GM23338 (cell line): ENCODE measurements at places on chromosomes 16 and 17.

DNA sequence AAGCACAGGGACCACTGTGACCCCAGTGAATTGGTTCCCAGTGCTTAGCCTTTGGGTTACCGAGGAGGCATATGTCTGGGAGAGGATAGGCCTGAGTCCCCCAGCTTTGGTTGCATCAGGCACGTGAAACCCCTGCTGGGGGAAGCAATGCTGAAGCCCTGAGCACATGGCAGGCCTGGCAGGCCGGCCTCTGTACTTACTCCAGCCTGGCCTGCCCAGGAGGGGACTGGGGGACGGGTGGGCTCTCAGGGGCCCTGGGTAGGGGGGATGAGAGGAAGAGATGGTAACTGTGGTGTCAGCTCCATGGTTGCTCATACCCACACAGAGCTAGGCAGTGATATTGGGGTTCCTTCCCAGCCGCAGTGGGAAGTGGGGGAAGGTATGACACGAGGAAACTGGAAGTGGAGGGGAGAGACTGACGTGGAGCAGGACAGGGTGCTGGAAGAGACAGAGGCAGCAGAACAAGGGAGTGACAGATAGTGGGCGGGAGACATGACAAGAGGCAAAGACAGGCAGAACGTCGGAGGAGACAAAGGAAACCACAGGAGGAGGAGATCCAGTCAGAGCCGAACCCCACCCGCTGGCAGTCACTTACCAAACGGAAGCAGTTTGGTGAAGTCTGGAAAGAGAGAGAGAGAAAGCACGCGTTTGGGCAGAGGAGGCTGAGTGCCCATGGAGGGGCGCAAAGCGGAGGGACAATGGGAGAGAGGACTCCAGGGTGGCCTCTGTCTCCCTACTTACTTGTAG lies 9.1 kb downstream of the TMEM208 start:
- DNase-seq, result no peak
- H3K27me3 ChIP-seq, result no peaks in the 10 kb centered on the region
- H3K27ac ChIP-seq, result no peak overlapping the region
- no peaks in the 10 kb centered on the region for H3K4me1 ChIP-seq

DNA sequence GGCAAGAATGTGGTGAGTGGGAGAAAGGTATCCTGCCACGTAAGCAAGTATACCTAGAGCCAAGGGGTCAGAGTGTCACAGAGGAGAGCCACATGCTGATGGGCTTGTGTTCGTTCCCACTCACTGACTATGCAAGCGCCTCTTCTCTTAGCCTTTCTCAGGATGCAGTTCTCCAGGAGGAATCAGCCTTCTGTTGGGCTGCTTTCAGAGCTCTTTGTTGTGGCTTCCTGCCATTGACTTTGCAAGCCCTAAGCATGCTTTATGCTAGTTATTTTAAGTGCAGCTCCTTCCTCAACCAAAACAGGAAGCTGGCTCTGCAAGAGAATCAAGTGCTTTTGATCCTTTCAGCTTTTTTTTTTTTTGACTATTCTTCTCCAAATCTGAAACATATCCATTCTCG lies 66.6 kb downstream of the SIAH1 start:
- peaks cover 17% of the 10 kb centered on the region for H3K4me1 ChIP-seq
- peak; percentile 78 for DNase-seq
- H3K36me3 ChIP-seq, result no peaks in the 10 kb centered on the region
- H3K27me3 ChIP-seq, result no peaks in the 10 kb centered on the region
- H3K4me3 ChIP-seq, result no peak overlapping the region

DNA sequence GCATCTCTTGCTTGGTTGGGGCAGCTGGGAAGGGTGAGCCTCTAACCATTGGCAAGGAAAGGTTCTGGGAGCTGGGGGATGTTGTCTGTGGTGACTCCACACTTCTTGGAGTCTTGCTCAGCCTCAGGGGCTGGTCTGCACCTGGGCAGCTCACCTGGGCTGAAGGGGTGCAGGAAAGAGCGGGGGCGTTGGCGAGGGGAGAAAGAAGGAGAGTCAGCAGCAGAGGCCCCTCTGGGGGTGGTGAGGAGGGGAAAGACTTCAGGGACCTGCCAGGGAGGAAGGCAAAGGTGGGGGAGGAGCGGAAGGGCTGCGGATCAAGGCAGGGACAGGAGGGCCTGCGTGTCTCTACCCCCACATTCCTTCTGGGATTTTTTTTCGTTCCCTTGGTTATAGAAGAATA lies 47.7 kb downstream of the CCDC42 start:
- peak; percentile 82 for DNase-seq
- peaks cover 17% of the 10 kb centered on the region for H3K4me1 ChIP-seq
- no peaks in the 10 kb centered on the region for H3K27me3 ChIP-seq

DNA sequence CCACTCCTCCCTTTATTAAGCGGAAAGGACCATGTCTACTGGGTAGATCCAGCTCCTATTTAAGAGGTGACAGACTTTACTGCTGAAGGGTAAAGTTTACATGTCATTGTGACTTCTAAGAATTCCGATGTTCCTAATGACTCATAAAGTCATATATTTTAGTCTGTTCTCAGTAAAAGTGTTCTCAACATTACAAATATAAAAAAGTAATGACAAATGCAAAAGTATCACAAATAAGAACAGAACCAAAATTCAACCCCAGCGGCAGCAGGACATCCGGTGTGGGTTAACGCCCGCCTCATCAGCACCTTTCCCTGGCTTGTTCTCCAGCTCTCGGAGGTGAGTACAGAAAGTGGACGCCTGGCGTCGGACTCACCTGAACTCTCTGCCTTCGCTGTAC lies 6.8 kb downstream of the AXIN1 start:
- H3K4me3 ChIP-seq, result no peak overlapping the region
- no peaks in the 10 kb centered on the region for H3K4me1 ChIP-seq
- no peak for DNase-seq
- no peaks in the 10 kb centered on the region for H3K27me3 ChIP-seq
- H3K36me3 ChIP-seq, result no peaks in the 10 kb centered on the region
